ENCODE measurements at places on chromosomes 5 and 9.

DNA sequence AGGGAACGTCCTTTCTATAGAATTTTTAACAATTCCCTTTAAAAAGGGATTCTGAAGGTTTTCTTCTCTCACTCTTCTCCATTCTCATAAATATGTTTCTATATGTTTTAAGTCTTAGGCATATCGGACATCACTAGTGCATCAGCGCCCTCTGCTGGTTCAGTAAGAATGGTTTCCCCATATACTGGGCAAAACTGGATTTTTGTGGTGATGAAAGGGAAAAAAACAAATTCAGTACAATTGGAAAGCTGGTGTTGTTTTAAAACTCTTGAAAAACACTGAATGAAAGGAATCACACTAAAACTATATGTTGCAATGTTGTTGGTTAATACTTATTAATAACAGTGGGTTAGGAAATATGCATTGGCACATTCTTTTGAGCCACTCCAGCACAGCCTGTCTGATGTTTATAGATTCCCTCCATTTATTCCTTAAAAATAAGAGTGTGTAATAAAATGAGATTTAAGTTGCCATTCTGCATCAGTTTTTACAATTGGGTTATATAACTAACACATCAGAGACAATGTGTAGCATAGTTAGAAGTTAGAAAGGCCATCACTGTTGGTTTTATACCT is 15.8 kb downstream of the CWC27 start:
- peak; percentile 22 for DNase-seq

GRCh38 chr5:23977365-23977764 is 470.0 kb downstream of the PRDM9 start:
- no peak for DNase-seq

- DNase-seq, result no peak
Observed at GRCh38 chr5:74664551-74664950, 20.5 kb upstream of the HEXB start.

DNA sequence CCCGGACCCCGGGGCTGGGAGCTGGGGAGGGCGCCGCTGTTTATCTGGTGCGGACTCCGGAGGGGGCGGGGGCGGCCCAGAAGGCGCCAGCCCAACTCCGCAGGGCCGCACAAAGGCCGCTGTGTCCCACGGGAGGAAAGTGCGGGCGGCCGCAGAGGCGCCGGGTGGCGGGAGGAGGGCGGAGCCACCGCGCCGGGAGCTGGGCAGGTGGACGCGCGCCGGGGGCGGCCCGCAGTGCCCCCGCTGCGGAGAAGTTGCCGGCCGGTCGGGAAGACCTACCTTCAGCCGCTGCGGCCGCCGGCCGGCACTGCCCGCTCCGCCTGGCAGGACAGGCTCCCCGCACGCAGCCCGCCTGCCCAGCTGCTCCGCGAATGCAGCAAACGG is 43.6 kb downstream of the NACC2 start:
- DNase-seq, result no peak

- no peak for DNase-seq
Observed at GRCh38 chr5:95728494-95729114, 2.5 kb upstream of the RHOBTB3 start.

- DNase-seq, result no peak
Observed at GRCh38 chr9:100441911-100442361, 15.0 kb downstream of the MSANTD3 start.

DNA sequence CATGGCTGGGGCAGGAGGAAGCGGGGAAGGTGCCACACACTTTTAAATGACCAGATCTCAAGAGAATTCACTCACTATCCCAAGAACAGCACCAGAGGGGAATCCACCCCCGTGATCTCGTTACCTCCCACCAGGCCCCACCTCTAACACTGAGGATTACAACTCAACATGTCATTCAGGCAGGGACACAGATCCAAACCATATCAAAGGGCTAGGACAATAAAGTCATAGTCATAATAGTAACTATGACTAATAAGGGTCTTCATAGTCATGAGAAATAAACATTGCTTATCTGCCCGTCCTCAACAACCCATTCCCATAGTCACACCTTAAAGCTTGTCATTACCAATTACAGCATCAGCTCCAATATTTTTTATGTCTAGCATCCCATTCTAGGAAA is 65.3 kb upstream of the SMC2 start:
- DNase-seq, result no peak

DNA sequence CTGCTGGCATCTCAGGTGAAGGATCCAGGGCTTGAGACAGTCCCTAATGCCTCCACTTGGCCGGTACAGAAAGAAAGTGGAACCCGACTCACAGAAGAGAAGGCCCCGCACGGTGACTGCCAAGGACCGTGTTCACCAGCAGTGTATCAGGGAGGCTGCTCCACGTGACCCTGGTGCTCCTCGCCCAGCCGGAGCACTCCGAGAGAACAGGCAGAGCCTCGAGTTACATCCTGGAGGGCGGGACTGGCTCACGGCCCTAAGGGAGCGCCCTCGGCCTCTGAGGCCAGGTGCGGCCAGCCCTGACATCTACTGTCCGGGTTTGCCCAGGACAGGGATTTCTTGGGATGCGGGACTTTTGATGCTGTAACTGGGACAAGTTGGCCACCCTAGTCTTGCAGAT is 104.0 kb upstream of the SARDH start:
- DNase-seq, result no peak

- DNase-seq, result no peak
Observed at GRCh38 chr5:124951661-124952060, 205.2 kb upstream of the ZNF608 start.

GRCh38 chr9:109504689-109505088 is 6.6 kb upstream of the PTPN3 start:
- no peak for DNase-seq

DNA sequence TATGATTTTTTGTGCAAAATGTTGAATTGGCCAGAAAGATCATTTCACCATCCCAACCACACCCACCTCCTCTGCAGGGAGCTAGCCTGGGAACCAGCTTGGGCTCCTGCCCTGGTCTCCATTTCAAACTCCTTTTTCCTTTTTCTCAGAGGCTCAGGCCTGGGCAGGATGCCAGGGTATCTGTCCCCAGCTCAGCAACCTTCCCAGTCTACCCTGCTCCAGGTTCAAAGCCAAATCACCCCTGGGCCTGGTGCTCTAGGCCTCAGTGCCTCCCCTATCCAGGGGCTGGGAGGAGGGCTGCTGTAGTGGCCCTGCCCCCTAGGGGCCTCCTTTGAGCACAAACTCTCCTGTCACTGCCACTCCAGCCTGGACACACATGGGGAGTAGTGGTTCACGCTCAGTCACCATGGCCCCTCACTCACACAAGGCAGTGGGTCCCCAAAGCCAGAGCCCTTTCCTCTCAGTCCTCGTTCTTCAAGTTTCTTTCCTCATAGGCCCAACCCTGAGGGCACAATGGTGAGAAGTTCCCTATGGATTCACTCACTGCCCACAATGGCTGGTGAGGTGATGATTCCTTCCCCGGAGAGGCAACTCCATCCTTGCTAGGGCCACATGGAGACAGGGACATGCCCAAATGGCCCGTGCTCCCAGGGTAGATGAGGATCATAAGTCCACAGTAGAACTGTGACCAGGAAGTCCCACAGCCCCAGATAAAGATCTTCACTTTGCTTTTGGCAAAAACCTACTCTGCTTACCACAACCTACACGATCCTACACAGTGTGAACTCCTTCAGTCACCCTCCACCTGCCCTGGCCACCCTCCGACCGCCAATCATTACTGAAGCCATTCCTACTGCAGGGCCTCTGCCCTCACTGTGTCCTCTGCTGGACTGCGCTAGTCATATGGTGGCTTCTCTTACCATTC is 1.6 kb upstream of the ST6GALNAC4 start:
- no peak for DNase-seq

GRCh38 chr9:87657190-87657589 is 68.7 kb upstream of the CTSL start:
- no peak for DNase-seq

- DNase-seq, result no peak
Observed at GRCh38 chr5:56339732-56340131, 106.6 kb upstream of the ANKRD55 start.

GRCh38 chr9:134962065-134962972 is 44.6 kb upstream of the FCN1 start:
- DNase-seq, result no peak

- no peak for DNase-seq
Observed at GRCh38 chr5:157925786-157926671, 67.1 kb upstream of the CLINT1 start.

GRCh38 chr9:112894041-112894440 is 3.4 kb upstream of the SLC46A2 start:
- no peak for DNase-seq

- no peak for DNase-seq
Observed at GRCh38 chr5:150066901-150067396, 19.4 kb downstream of the CSF1R start.

- DNase-seq, result no peak
Observed at GRCh38 chr5:167616043-167616890, 675.2 kb upstream of the WWC1 start.

DNA sequence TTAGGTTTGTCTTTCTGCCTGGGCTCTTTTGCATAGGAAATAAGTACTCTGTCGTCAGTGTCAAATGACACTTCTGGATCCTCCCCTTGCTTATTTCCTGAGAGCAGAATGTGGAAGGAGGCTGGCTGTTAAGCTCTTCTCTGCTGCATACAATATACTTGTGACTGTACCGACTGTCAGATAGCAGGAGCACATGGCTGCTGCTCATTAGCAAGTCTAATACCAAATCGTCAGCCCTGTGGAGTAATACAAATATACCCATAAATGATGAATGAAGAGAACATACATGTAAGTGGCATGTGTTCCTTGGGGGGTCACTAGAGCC is at the start of gene GPR151:
GPR151 (minus strand) TSS at position 40 of the 325 bp plus-strand sequence. CDS start 77 bp downstream, outside the sequence.
- DNase-seq, result no peak

- no peak for DNase-seq
Observed at GRCh38 chr9:135584934-135585333, 23.4 kb downstream of the PAEP start.

DNA sequence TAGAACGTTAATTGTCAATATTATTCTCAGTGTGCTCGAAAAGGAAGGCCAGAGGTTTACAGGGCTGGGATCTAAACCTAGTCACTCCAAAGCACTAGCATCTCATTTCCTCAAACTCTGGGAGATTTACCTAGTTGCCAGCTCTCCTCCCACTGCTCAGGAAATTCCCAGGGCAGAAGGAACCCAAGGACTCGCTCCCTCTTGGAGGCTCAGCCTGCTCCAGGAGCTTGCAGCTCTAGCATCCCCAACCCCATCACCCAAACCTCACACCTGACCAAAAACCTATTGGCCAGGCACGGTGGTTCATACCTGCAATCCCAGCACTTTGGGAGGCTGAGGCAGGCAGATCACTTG is 26.0 kb downstream of the SERINC5 start:
- no peak for DNase-seq

DNA sequence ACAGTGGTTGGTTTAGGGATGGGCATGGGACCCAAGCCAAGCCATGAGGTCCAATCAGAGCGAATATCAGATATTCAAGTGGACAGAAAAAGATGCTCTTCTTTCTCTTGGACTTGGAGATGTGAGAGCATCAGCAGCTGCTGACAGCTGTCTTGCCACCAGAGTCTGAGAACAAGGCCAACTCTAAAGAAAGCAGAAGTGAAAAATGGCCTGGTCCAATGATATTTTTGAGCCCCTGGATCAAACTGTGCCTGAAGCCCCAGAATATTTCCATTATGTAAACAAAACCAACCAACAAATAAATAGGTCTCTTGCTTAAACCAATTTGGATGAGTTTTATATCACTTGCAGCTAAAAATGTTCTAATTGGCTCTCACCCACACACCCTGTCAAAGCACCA is 30.7 kb upstream of the JADE2 start:
- DNase-seq, result no peak

- no peak for DNase-seq
Observed at GRCh38 chr9:116383936-116384335, 230.3 kb downstream of the PAPPA start.

- DNase-seq, result no peak
Observed at GRCh38 chr5:97454015-97454414, 271.0 kb upstream of the RIOK2 start.

All from stimulated activated CD8-positive, alpha-beta memory T cell treated with anti-CD3 and anti-CD28 coated beads, Interleukin-12 subunit alpha, Interleukin-12 subunit beta, amount 100 ng/mL, for 4 hours (primary cell).